Fibroblast of the aortic adventitia (primary cell): ENCODE measurements at places on chromosomes 4 and X. TPM values are rescaled to one million over a fixed set of nuclear protein-coding genes. Genes with fewer than 3 reads are reported as not detected.

GRCh38 chr4:7802093-7802726 lies 137.5 kb downstream of the AFAP1 start:
- peak; percentile 91 for DNase-seq

RGN gene
- total RNA-seq: 2.4 and 7.0 TPM in 2 replicates

DNA sequence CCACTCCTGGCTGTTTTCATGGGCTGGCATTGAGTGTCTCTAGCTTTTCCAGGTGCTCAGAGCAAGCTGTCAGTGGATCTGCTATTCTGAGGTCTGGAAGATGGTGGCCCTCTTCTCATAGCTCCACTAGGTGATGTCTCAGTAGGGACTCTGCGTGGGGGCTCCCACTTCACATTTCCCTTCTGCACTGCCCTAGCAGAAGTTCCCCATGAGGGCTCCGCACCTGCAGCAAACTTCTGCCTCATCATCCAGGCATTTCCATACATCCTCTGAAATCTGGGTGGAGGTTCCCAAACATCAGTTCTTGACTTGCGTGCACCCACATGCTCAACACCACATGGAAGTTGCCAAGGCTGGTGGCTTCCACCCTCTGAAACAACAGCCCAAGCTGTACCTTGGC lies 13.8 kb downstream of the GLRA3 start:
- DNase-seq: no peak

- DNase-seq: no peak
Observed at GRCh38 chr4:2500547-2500946, 31.6 kb downstream of the RNF4 start.

GRCh38 chrX:21745756-21746155 lies 12.2 kb downstream of the SMPX start:
- DNase-seq: peak; percentile 47

- no peak for DNase-seq
Observed at GRCh38 chrX:29728639-29729038, 486.7 kb upstream of the MAGEB2 start.

- peak; percentile 64 for DNase-seq
Observed at GRCh38 chrX:38768079-38768478, 33.2 kb upstream of the MID1IP1 start.

DNA sequence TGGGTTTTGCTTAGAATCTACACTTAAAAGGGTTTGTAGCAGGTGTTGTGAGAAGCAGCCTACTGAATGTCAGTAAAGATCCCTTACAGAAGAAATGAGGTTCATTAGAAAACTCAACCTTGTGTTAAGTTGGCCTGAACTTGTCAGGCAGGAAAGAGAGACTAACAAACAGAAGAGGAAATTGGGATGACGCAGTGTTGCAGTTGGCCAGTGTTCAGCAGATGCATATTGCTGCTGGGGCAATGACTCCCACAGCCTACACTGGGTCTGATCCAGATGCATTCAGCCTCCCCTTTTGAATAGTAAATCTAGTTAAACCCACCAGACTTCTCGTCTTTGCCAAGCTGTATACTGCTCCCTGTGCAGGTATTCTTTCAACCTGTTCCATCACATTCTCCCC lies 409.4 kb downstream of the UBE2NL start:
- no peak for DNase-seq

GRCh38 chrX:40853004-40853815 lies 117.9 kb upstream of the MED14 start:
- no peak for DNase-seq

MAGEB10 gene
- not detected in 2 replicates for total RNA-seq

DNA sequence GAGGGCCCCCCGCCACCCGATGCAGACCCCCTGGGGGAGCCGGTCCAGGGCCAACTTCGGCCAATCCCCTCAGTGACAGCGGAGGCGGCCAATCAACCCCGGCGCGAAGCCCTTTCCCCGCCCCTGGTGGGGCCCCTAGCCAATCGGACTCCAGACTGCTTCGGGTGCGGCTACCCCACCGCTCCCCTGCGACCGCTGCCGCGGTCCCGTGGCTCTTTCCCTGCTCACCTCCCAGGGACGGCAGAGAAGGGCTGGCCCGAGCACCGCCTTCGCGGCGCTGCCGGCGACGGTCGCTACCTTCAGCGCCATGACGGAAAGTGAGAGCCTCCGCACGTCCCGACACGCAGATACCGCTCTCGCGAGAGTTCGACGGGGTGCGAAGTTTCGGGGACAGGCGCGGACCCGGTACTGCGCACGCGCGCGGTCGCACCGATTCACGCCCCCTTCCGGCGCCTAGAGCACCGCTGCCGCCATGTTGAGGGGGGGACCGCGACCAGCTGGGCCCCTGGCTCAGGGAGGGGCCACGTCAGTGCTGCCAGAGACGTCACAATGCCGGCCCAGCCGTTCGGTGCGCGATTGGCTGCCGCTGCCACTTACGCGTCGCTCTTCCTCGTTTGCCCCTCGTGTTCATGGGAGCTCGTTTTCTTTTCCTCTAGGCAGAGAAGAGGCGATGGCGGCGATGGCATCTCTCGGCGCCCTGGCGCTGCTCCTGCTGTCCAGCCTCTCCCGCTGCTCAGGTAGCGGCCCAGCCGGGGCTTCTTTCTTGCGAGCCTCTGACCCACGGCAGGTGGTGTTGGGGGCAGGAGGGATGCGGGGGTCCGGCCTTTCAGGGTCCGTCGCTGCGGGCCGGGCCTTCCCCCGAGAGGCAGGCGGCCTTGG lies at the start of the genes IDH3G and SSR4:
IDH3G (minus strand) TSS at position 358 of the 879 bp plus-strand sequence; CDS start at position 309, 49 bp downstream.
SSR4 (plus strand) TSS at position 651 of the 879 bp plus-strand sequence; CDS start at position 671, 20 bp downstream.
- DNase-seq: peak; percentile 92
